NCI-H345 (cell line): ENCODE measurements at places on chromosomes 7 and 10.

DNA sequence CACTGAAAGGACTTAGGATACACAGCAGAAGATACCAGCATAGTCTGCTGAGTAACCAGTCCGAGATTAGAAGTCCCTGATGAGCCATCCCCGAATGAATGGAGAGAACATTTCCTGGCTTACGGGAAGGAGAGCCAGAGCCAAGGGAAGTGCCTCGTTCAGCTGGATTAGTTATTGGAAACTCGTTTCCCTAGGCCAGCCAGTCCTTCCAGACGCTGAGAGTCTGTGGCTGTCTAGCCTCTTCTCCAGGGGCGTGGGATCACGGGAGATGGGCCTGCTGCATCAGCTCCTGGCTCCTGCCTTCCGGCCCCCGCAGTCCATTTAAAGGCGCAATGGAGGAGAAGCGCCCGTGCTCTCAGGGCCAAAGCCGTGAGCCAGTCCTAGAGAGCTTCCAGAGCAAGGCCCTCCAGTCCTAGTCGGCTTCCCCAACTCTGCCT, 712.8 kb downstream of the PARD3 start:
- no peak for DNase-seq

GRCh38 chr10:22259280-22259679, 41.5 kb upstream of the EBLN1 start:
- no peak for DNase-seq

- no peak for DNase-seq
Measured at GRCh38 chr7:75849573-75849972, 29.3 kb upstream of the RHBDD2 start.

DNA sequence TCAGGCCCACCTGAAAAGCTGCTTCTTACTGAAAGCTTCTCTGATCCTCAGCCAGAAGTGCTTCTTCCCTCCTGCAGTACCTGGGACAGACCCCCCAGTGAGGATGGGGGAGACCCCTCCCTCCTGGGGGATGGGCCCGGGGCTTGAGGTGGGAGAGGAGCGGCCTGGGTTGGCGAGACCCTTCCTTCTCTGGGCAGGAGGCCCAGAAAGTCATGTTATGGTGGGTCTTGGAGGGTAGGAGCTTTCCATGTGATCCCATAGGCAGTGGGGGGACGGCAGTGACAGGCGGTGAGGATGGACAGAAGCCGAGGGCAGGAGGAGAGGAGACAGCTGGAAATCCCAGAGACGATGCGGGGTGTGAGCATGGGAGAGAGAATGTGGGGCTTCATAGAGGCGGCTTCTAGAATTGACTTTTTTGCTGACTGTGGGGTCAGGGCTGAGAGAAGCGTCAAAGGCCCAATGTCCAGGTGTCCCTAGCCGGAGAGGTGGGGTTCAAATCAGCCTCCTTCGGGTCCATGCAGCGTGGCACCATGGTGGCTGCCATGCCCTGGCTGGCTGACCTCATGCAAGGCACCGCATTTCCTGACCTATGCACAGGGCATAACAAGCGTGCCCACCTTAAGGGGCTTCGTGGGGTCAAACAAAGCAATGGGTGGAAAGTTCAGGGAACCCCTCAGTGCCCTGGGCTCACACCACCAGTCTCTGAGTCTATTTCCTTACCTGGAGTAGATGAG, 154.0 kb downstream of the UBE2H start:
- DNase-seq = no peak

DNA sequence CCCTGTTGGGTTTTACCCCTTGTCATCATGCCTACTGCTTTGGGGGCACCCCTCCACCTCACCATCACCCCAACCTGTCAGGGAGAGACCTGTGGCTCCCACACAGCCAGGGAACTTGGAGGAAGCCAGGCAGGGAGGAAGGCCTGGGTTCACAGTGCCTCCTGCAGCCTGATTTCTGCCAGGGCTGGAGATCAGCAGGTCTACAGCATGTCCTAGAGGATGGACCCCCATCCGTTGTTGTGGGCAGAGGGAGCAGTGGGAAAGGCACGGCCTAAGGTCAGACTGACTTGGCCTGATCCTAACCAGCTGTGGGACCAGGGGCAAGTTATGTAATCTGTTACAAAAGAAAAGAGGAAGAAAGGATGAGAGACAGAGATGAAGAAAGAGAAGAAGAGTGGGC, 28.2 kb downstream of the ZCCHC24 start:
- DNase-seq = no peak

- no peak for DNase-seq
Measured at GRCh38 chr10:61612009-61612408, 50.7 kb upstream of the CABCOCO1 start.

DNA sequence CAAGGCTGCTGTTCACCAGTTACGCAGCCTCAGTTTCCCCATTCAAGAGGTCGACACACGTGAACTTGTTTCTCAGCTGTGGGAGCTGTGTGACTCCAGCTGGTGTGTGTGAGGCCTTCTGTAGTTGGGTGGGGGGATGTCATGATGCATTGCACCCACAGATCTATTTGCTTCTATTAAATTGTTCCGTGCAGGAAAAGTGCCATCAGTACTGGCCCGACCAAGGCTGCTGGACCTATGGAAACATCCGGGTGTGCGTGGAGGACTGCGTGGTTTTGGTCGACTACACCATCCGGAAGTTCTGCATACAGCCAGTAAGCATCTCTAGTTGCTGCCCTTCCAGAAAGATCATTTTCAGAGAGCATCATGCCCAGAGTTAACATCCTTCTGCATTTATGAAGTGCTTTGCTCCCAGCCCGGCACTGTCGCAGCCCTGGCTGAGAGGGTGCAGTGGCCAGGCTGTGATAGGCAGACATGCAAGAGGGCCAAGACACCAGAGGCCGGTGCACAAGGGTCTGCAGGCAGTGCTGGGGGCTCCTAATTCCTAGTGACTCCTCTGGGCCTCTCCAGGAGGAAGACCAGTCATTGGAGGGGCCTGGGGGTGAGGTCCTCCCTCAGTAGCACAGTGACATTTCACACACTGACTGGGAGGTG, 60.2 kb downstream of the MKI67 start:
- DNase-seq = no peak
